ENCODE measurements at places on chromosomes 7 and 10. TPM values are rescaled to one million over a fixed set of nuclear protein-coding genes. Genes with fewer than 3 reads are reported as not detected.

GRCh38 chr7:96328016-96328415 lies 6.1 kb upstream of the SLC25A13 start:
- H3K4me1 ChIP-seq = peaks cover 22% of the 10 kb centered on the region
- no peak overlapping the region for H3K27ac ChIP-seq
- H3K27me3 ChIP-seq = no peaks in the 10 kb centered on the region
- H3K4me3 ChIP-seq = no peak overlapping the region

DNA sequence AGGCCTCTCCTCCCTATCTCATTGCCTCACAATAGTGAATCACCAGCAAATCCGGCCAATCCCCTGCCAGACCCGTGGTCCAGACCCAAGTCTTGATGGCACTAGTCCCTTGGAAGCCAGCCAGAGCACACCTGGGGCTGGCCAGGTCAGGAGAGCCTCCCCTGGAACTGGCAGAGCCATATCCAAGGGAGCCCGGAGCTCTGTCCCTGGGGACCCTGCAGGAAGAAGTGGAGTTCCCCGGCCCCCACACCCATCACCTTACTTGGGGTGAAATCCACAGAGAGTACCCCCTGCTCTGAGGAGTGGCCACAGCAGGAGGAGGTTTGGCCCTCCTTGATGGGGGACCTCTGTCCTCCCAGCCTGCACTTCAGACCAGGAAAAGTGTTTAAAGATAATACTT lies 122.5 kb downstream of the HECW1 start:
- H3K27me3 ChIP-seq = no peaks in the 10 kb centered on the region
- no peak for DNase-seq
- H3K27ac ChIP-seq = no peak overlapping the region
- H3K36me3 ChIP-seq = no peaks in the 10 kb centered on the region
- no peak overlapping the region for H3K4me3 ChIP-seq

DNA sequence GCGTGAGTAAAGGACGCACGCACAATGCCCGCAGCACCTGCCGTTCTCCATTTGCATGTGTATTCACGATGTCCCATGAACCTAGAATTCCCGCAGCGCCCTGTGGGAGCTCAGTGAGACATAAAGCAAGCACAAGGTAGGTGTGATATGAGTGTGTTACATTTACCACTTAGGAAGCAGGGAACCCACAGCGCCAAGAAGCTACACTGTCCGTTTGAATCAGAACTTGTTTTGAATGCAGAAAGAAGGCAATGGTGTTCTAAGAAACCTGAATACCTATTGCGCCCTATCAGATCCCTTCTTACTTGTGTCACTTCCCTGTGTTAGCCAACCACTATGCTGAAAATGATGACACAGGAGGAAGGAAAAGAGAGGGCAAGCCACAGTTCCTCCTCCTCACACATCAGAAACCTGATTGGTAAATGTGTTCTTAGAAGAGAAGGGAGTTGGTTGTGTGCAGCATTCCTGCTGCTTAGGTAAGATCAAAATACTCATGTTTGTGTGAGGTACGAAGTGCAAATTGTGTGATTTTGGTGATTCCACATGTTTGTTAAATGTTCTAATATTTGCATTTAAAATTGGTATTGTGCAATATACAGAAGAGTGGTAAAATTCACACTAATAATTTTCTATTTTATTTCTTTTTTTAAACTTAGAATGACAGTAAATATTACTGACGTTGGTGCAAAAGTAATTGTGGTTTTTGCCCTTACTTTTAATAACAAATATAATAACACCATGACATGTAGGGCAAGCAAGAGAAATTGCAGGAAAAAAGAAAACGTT lies 185.4 kb downstream of the SEC23IP start:
- no peak for DNase-seq
- H3K4me3 ChIP-seq = no peak overlapping the region
- no peak overlapping the region for H3K27ac ChIP-seq
- no peaks in the 10 kb centered on the region for H3K4me1 ChIP-seq
- no peaks in the 10 kb centered on the region for H3K36me3 ChIP-seq
- peaks cover 43% of the 10 kb centered on the region for H3K27me3 ChIP-seq

A1CF gene
- not detected for total RNA-seq

GRCh38 chr7:76411626-76412025 lies 2.1 kb upstream of the SSC4D start:
- H3K27ac ChIP-seq = no peak overlapping the region
- H3K27me3 ChIP-seq = no peaks in the 10 kb centered on the region
- peaks cover 15% of the 10 kb centered on the region for H3K4me1 ChIP-seq
- no peak overlapping the region for H3K4me3 ChIP-seq
- no peaks in the 10 kb centered on the region for H3K36me3 ChIP-seq

DNA sequence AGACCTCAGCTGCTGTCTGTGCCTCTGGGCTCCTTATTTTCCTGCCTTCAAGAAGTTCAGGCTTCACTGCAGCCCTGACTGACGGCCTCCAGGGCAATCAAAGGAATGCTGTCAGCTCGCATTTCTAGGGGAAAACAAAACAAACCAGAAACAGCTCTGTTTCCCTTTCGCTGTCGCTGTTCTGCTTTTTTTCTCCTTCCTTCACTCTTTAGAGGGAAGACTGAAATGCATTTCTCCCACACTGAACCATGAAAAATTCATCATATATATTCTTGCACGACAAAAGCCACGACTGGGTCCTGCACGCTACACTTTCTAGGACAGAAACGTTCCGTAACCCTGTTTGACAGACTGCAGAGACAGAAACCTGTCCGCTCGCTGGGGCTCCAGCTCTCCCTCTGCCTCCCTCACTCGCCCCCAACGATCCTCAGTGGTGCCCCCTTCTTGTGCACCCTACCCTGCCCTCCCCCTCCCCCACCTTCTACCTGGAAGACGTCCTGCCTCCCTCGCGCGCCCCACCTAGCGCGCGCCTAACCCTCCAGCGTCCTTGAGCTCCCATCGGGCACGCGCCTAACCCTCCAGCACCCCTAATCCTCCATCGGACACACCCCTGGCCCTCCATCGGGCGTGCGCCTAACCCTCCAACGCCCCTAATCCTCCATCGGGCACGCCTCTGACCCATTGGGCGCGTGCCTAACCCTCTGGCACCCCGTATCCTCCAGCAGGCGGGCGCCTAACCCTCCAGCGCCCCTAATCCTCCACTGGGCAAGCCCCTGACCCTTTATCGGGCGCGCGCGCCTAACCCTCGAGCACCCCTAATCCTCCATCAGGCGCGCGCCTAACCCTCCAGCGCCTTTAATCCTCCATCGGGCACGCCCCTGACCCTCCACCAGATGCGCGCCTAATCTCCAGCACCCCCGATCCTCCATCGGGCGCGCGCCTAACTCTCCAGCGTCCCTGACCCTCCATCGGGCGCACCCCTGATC lies 37.1 kb downstream of the SVOPL start:
- peaks cover 2% of the 10 kb centered on the region for H3K36me3 ChIP-seq
- H3K27me3 ChIP-seq = peaks cover 2% of the 10 kb centered on the region
- peak overlapping the region; percentile 74 for H3K4me3 ChIP-seq

ANKRD22 gene
- not detected for total RNA-seq

DNA sequence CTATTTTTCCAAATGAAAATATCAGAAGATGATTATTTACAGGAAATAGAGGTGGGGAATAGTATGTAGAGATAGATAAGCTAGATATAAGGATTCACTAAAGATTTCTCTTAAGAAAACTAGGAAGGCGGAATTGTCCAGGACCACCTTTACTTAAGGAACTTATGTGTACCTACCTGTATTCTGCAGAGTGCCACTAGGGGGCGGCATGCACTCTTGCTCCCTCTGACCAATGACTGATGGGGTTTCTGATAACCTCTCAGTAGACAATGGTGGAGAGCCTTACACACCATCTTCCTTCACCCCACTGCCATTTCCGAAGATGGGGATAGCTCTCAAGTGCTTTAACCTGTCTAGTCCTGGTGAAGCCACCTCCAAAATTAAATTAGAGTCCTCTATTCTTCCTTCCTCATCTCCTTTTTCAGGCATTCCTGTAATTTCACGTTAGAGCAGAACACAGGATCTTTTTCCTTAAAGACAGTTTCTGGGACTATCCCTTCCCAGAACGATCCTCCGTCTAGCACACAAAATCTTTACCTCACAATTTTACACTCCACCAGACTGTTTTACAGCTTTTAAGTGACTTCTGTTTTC lies 453.1 kb downstream of the SORCS1 start:
- H3K4me3 ChIP-seq = no peak overlapping the region
- H3K36me3 ChIP-seq = no peaks in the 10 kb centered on the region
- H3K27ac ChIP-seq = no peak overlapping the region

DNA sequence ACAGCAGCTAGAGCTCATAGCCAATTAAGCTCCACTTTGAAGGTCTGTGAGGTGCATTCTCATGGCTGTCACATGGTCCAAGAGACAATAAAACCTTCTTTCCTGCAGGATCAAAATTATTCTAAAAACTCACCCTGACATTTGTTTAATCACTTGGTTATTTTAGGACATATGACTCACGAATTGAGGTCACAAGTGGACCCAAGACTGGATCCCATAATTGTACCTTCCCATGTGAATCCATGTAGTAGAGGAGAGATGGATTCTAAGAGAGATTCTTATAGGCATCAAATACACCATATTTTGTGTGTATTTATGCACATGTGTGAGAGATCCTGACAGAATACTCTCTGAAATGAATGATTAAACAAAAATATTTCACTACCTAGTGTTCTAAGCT lies 18.1 kb downstream of the POLR1F start:
- H3K27ac ChIP-seq = no peak overlapping the region
- no peak for DNase-seq
- no peak overlapping the region for H3K4me3 ChIP-seq
- no peaks in the 10 kb centered on the region for H3K4me1 ChIP-seq
- no peaks in the 10 kb centered on the region for H3K36me3 ChIP-seq

ZWINT gene
- 21.8 TPM for total RNA-seq

DNA sequence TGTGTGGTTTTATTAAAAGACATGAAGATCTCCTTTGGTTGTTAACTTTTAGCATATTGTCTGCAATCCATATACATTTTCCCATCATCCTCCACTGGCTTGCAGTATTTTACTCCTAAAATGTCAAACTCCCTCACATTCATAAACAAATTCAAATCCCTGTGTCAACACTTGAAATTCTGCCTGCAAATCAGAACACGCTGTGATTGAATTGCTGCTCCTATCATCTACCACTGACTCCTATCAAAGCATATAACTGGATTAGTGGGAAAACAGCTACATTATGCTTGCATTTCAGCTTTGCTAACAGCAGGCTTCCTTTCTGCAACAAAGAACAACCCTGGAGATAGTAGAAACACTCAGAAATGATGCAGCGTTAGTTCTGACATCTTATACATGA lies 281.8 kb upstream of the HGF start:
- H3K4me3 ChIP-seq = no peak overlapping the region
- no peaks in the 10 kb centered on the region for H3K27me3 ChIP-seq
- no peak for DNase-seq
- H3K27ac ChIP-seq = no peak overlapping the region

DRGX gene
- not detected for total RNA-seq
